ENCODE measurements at places on chromosomes 13 and 19.

DNA sequence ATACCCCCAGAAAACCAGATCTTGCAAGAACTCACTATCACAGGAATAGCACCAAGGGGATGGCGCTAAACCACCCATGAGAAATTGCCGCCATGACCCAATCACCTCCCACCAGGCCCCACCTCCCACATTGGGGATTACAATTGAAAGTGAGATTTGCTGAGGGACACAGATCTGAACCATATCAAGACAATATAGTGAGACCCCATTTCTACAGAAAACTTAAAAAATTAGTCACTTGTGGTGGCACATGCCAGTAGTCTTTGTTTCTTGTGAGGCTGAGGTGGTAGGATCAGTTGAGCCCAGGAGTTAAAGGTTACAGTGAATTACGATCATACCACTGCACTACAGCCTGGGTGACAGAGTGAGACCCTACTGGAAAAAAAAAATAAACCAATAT is 9.7 kb downstream of the DNAJC15 start:
- ATAC-seq = no peak

- no peak for ATAC-seq
Observed at GRCh38 chr19:35262101-35262761, 6.5 kb upstream of the USF2 start.

- no peak for ATAC-seq
Observed at GRCh38 chr13:47656651-47657050, 344.4 kb downstream of the SUCLA2 start.

- ATAC-seq = no peak
Observed at GRCh38 chr13:37201081-37201480, 95.6 kb upstream of the CSNK1A1L start.

GRCh38 chr19:31015778-31016177 is 333.5 kb downstream of the TSHZ3 start:
- no peak for ATAC-seq

DNA sequence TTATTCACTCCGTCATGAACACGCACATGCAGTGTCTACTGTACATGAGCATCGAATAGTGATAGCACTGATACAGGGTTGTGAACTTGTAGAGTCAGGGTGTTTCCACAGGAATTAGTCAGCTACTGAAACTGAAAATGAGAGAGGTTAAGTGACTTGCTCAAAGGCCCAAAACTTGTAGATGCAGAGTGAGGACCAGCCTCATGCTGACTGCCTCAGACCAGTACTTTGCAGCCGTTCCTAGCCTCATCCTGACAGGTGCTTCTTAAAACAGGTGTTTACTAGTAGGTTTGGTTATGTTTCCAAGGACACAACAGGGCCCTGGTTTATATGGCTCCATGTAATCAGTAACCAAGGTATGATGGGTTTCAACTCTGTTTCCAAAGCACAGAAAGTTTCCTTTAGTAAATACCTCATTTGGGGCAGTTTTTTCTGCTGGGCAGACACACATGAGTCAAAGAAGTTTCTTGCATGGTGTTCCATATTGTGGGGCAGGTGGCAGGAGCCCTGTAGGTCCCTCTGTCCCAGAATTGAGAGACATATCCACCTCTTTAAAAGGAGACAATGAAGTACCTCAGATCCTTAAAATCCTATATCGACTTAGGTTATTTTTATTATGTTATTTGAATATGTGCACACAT is 16.0 kb downstream of the FGF9 start:
- no peak for ATAC-seq

- no peak for ATAC-seq
Observed at GRCh38 chr19:33220735-33221134, 4.9 kb downstream of the SLC7A10 start.

GRCh38 chr13:51213173-51213728 is 8.9 kb upstream of the FAM124A start:
- ATAC-seq = no peak

- no peak for ATAC-seq
Observed at GRCh38 chr19:16603090-16603489, 24.9 kb downstream of the MED26 start.

GRCh38 chr13:102586615-102587014 is 10.2 kb upstream of the TPP2 start:
- no peak for ATAC-seq

GRCh38 chr19:18499055-18499775 is 22.7 kb downstream of the ELL start:
- ATAC-seq = no peak

- no peak for ATAC-seq
Observed at GRCh38 chr13:58994077-58994476, 1169.7 kb downstream of the DIAPH3 start.

- ATAC-seq = no peak
Observed at GRCh38 chr13:77329911-77330584, 3.2 kb upstream of the MYCBP2 start.

DNA sequence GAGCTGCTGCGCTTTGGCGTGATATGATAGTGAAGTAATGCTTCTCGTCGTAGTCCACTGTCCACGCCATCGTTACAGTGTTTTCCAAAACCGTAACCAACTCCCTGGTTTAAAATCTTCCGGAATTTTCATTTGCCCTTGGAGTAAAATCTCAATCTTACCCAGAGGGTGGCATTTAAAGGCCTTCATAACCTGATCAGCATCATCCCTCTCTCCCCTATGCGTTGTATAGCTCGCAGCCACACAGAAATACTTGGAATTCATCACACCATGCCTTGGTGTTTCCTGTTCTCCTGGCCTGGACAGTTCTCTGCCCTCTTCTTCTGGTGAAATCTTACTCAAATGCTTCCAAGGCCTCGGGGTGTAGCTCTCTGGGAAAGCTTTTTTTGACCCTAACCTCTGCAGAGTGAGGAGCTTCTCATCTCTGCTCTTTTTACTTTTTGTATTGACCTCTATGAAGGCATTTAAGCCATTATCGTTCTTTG is 839 bp downstream of the MPHOSPH8 start:
- peak; percentile 16 for ATAC-seq

GRCh38 chr13:86383151-86383550 is 583.9 kb upstream of the SLITRK6 start:
- ATAC-seq = no peak

GRCh38 chr19:20414120-20414519 is 151.5 kb downstream of the ZNF737 start:
- peak; percentile 28 for ATAC-seq

GRCh38 chr13:27495551-27495950 is 45.2 kb upstream of the MTIF3 start:
- no peak for ATAC-seq

DNA sequence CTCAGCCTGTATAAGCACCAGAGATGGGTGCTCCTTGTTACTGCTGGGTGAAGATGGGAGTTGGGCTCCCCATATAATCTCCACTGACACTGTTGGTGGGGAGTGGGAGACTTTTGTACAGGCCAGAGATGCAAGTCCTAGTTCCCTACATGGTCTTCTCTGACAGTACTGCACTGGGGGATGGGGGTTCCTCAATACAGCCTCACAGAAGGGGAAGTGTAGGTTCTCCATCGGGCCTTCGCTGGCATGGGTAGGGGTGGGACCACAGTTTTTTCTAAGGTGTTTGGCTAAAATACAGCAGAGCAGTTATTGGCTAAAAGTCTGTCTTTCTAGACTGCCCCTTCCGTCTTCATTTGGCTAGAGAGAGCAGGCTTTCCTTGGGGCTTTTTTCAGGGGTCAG is 167.2 kb upstream of the SERP2 start:
- no peak for ATAC-seq

- peak; percentile 66 for ATAC-seq
Observed at GRCh38 chr19:42229855-42230351, 9.8 kb downstream of the ZNF526 start.

DNA sequence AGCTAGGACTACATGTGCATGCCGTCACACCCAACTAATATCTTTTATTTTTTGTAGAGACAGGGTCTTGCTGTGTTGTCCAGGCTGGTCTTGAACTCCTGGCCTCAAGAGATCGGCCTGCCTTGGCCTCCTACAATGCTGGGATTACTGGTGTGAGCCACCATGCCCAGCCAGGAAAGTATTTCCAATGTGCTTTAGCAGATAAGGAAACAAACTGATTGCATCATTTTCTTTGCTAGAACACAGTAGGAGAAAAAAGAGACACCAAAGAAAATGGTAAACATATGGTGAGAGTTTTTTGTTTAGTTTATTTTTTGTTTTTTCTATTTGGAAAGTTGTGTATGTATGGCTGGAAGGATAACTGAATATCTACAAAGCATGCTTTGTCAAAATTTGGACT is 46.9 kb upstream of the AKAP11 start:
- no peak for ATAC-seq
